ENCODE measurements at places on chromosomes 2 and 18. TPM values are rescaled to one million over a fixed set of nuclear protein-coding genes. Genes with fewer than 3 reads are reported as not detected.

Gene CNTNAP5
- 0.35 TPM for polyA plus RNA-seq

GRCh38 chr18:79940126-79940813 lies 11.2 kb downstream of the SLC66A2 start:
- DNase-seq: no peak

DNA sequence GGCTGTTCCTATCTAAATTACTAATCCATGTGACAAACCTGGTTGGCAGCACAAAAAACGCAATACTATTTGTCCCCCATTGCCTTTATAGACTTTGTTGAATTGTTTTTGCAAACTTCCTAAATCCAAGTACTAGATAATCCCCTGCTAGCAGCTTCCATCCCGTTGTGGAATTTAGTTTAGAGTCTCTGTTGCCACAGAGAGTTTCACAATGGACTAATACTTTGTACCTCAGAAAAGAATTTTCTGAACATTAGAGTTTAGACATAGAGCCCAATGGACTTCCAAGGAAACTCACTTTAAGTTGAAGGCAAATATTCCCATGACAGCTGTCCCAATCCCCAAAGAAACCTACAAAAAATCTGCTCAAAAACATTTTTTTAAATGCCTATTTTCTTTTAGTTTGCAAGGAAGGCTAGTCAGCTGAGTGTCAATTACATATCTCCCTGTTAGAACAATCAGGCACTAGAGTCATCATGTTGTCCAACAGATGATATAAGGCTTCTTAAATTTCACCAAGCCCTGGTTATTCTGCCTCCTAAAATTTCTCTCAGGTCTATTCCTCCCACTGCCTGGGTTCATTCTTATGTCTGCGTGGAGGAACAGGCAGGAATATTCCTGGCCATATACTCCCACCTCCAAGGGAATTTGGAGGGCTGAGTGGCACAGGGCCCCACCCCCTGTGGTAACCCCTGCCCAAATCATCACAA lies 27.2 kb downstream of the RNF152 start:
- no peak for DNase-seq

DNA sequence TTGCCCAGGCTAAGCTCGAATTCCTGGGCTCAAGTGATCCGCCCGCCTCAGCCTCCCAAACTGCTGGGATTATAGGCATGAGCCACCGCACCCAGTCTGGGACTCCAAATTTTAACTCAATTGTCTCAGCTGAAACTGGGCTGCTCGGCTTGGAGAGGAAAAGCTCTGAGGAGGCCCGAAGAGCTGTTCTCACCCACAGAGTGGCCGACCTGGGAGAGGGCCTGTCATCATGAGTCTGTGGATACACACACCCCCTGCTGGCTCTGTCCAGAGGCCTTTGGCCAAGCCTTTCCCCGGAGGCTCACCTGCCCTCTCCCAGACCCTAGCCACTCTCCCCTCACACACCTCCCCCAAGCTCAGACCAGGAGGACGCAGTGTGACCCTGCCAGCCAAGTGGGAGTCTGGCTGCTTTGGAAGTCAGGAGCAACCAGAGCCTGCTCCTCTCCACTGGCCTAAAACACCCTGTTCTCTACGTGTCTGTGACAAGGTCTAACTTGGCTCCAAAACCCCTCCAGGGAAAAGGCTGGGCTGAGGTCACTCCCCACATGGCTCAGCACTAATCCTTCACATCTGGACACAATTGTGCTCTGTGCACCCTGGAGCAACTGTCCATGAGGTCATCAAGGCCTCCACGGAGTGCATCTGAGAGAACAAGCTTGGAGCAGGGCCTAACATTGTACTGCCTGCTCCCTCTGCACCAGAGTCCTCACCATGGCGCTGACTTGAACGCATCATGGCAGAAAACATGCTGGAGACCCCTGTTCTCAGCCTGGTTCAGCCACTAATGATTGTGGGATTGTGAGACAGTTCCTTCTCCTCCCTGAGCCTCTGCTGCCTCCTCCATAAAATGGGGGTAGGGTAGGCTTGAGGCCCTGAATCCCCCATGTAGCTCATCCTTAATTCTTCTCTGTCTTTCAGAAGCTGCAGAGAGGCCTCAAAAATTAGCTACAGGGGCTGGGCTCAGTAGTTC lies 49.9 kb upstream of the RAB6C start:
- DNase-seq: peak; percentile 31

Gene IL36B
- polyA plus RNA-seq: not detected

- no peak for DNase-seq
These were observed 273.7 kb upstream of the PKDCC start for GRCh38 chr2:41774011-41774605.

- DNase-seq: no peak
These were observed 38.0 kb downstream of the EHBP1 start for GRCh38 chr2:62743506-62743905.

Gene SLC4A3
- polyA plus RNA-seq: 7.1 TPM

Gene GKN2
- not detected for polyA plus RNA-seq

DNA sequence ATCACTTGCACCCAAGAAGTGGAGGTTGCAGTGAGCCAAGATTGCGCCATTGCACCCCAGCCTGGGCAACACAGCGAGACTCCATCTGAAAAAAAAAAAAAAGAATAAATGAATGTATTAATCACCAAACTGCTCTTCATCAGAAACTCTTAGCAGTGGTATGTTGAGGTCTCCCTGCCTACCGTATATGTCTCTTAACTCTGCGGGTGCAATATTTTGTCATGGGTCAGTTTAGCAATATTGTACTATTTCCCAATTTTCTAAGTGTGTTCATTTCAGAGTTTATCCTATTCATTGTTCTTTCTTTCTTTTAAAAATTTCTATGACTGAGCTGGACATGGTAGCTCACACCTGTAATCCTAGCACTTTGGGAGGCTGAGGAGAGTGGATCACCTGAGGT lies 37.9 kb upstream of the MAP4K3 start:
- no peak for DNase-seq

GRCh38 chr2:63796796-63797195 lies 44.9 kb upstream of the UGP2 start:
- no peak for DNase-seq

Gene ABCA12
- 0.03 TPM for polyA plus RNA-seq

Gene DNAJC5G
- polyA plus RNA-seq: 0.74 TPM

GRCh38 chr2:219430633-219431615 lies 3.7 kb upstream of the SPEG start:
- no peak for DNase-seq

Gene LRRTM1
- 0.32 TPM for polyA plus RNA-seq

DNA sequence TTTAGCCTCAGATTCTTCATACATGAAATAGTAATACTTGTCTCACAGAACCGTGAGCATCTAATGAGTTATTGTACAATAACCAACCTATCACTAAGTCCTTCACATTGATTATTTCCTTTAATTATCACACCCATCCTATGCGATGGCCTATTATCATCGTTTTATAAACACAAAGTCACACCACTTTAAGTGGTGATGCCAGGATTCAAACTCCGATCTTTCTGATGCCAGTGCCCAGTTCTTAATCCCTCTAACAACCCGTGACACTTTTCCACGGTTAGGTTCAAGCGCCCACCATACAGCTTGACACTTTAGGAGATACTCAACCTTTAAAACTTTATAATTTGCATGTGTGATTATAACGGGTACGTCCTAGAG lies 523 bp upstream of the ALMS1 start:
- no peak for DNase-seq

Gene CNDP1
- polyA plus RNA-seq: 0.44 TPM

Gene IL1R2
- 2.0 TPM for polyA plus RNA-seq

Gene CYB5A
- polyA plus RNA-seq: 38.0 TPM

DNA sequence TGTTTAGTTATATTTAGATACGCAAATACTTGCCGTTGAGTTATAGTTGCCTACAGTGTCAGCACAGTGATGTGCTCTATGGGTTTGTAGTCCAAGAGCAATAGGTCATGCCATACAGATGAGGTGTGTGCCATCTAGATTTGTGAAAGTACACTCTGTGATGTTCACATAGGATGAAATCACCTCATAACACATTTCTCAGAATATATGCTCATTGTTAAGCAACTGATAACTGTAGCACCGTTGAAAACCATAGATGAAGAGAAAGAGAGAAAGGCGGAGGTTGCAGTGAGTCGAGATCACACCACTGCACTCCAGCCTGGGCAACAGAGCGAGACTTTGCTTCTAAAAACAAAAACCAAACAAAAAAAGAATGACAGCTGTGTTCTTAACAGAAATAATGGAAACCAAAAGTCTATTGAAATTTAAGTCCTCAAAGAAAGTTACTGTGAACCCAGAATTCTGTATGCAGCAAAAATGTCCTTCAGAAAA lies 9.5 kb downstream of the DGKD start:
- DNase-seq: no peak

DNA sequence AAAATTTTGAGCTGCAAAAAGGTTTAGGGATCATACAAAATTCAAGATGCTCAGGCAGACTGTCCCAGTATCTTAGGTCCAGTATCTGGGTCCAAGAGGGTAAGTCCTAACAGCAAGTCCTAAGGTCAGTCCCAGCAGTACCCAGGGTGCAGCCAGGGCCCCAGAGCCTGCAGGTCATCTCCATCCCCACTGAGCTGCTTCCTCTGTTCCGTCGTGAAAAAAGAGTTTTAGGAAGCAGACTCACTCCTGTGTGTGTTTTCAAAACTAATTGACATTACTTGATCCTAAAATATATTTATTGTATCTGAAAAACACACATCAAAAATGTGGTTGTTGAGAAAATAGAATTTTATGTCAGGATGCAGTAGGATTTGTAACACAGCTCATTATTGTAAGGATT lies 69.9 kb upstream of the ALKAL2 start:
- no peak for DNase-seq

Gene CYRIA
- polyA plus RNA-seq: 6.4 TPM

Gene GCA
- polyA plus RNA-seq: 11.4 TPM

GRCh38 chr2:145260081-145260480 lies 740.2 kb upstream of the ZEB2 start:
- no peak for DNase-seq

Gene C18orf54
- 10.8 TPM for polyA plus RNA-seq

Measured in muscle of arm (tissue), 14 donors.